ENCODE measurements at places on chromosomes 1 and 21.

- DNase-seq: no peak
Measured at GRCh38 chr1:160539990-160540858, 17.2 kb upstream of the SLAMF6 start.

GRCh38 chr1:115429241-115429640, 91.2 kb upstream of the NGF start:
- no peak for DNase-seq

- no peak for DNase-seq
Measured at GRCh38 chr1:214051786-214052185, 64.0 kb downstream of the PROX1 start.

- no peak for DNase-seq
Measured at GRCh38 chr1:224637936-224638335, 21.8 kb downstream of the CNIH3 start.

DNA sequence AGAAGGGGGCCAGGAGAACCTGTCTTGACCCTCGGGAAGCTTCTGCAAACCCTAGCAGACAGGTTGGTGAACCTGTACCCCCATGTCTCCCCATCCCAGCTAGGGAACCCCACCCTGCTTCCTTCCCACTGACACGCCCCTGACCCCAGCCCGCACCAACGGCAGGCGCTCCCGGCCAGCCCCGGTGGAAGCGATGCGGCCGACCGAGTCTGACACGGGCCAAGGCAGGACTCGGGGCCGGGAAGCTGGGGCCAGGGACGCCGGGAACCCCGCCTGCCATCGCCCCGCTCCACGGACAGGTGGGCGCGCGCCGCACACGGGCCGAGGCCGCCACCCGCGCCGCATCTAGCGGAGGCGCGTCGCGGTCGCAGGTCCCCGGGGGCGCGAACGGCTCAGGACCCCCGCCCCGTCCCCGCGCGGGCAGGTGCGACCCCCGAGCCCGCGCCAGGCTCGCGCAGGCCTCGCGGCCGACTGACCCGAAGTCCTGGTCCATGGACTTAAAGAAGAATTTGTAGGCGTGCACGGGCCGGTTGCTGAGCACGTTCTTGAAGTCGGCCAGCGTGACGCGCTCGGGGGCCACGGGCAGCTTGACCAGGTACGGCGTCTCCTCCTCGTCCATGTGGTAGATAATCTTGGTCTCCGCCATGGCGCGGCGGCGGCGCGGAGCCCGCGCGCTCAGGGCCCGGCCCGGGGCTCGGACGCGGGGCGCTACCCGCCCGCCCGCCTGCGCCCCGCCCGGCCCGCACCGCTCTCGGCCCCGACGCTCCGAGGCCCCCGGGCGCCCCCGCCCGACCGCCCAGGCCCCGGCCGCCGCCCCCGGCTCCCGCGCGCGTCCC, 580 bp downstream of the DVL1 start:
- peak; percentile 47 for DNase-seq

DNA sequence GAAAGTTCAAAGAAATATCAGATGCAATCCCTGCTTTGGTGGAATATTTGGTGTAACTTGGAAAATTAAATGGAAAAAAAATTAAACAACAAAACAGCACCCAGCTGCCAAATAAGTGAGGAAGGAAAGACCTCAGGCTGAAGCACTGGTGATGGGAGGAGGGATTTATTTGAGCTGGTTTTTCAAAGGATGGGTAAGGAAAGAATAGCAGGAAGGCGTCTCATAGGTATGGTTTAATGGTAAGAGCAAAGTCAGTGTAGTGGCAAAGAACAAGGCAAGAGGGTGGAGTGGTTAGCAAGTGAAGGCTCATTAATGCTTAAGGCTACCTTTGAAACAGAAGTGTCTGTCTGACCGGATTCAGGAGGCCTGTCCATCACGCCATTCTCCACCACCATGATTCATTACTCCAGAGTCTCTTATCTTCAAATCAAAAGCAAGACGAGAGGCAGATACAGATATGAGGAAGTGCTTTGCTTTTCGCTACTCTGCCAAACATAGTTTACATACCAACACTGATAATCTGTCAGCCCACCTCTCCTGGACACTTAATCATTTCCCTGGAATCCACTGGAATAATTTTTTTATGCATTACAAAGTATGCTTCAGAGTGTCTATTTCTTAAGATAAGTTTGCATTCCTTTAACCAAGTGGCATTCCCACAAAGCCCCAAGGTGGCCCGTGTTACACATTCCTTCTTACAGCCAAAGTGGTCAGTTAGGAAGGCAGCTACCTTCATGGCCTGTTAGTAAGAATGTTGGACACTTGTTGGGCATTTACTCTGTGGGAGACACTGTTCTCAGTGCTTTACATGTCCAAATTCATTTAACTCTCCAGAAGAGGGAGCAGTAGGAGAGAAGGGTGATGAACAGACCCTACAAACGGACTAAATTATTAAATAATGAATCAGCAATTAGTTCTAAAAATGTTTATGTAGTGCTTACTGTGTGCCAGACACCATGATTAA, 146.6 kb downstream of the ROR1 start:
- DNase-seq: no peak

DNA sequence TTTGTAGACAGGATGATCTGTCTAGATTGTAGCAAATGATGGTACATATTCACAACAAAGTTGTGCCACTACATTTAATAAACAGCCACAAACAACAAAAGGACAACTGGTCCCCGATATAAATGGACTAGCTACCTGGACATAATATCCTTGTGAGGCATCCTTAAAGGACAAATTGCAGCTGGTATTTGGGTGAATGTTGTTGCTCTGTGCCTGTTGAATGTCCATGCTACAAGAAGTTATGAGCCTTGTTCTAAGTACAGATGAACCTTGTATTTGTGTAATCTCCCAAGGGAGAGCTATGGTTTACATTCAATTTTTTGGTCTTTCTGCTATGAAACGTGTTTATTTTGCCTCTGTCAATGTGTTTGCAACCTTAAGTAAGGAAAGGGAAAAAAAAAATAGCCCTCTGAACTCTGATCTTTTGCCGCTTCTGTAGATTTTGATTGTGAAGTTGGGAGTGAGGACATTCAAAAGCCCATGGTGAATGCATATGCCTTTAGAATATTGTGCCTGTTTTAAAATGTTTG, 26.5 kb downstream of the SFT2D2 start:
- DNase-seq: no peak

DNA sequence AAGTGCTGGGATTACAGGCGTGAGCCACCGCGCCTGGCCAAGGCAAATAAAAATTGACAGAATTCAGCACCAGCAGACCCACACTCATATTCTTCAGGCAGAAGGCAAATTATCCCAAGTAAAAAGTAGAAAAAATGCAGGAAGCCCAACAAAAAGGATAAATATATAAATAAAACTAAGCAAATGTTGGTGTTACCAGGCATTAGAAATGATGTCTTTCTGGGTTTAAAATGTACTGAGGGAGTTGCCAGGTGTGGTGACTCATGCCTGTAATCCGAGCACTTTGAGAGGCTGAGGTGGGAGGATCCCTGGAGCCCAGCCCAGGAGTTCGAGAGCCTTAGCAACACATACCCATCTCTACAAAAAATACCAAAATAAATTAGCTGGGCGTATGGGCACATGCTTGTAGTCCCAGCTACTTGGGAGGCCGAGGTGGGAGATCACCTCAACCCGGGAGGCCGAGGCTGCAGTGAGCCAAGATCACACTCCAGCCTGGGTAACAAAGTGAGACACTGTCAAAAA, 6.3 kb downstream of the INTS11 start:
- peak; percentile 82 for DNase-seq

- no peak for DNase-seq
Measured at GRCh38 chr1:64030411-64030810, 173.0 kb upstream of the UBE2U start.

GRCh38 chr1:91022518-91022929, 689 bp upstream of the ZNF644 start:
- no peak for DNase-seq

GRCh38 chr1:155181371-155182051, 7.9 kb downstream of the TRIM46 start:
- DNase-seq: no peak

GRCh38 chr21:40847951-40848350, 993 bp upstream of the DSCAM start:
- no peak for DNase-seq

- DNase-seq: no peak
Measured at GRCh38 chr1:9186082-9186859, 48.3 kb upstream of the H6PD start.

DNA sequence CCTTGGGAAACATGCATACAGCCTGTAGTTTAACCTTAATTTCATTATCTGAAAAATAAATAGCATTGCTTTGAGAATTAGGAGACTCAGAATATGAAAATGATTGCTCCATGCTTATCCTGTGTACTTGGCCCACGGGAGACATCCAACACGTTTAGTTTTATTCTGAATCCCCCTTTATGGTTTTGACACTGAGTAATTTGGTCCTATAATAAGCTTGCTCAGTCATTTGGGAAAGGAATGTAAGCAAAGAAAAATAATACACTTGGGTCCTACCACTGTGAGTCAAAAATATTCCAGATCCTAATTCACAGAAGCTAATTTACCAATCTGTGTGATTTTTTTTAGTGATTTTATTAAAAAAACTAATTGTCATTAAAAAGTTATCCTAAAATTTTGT, 557.3 kb downstream of the USP25 start:
- no peak for DNase-seq

GRCh38 chr1:151574575-151575529, 34.7 kb downstream of the TUFT1 start:
- no peak for DNase-seq

GRCh38 chr1:197343663-197344273, 75.7 kb downstream of the CRB1 start:
- DNase-seq: no peak

Measured in left hindlimb (tissue), 1 donor.